Neural crest cell (in vitro differentiated cells): ENCODE measurements at places on chromosomes 13 and 19.

- DNase-seq, result no peak
Observed at GRCh38 chr13:85562282-85562681, 236.9 kb downstream of the SLITRK6 start.

DNA sequence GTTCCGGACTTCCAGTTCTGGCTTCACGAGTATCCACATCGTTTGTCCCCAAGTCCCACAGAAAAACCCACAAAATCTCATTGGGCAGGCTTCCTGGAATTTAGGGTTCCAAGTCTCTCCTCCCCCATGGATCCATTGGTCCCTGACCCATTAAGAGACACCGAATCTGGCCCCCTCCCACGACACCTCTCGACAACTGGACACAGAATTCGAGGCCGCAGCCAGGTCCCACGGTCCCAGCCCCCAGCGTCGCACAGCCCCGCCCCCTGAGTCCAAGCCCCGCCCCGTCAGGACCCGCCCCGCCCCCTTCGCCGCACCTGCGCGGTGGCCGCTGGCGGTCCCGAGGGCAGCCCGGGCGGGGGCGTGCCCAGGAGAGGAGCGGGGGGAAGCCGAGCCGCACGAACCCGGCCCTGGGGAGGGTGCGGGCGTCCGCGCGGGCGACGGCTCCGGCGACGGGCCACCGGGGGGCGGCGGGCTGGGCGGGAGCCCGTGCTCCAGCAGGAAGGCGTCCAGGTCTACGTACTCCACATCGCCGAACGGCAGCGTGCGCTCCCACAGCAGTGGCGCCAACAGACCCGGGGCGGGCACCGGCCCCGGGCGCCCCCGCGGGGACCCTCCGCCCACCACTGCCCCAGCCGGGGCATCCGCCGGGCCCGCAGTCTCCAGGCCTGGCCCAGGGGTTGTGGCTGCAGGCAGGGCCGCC lies 1.8 kb downstream of the DBP start:
- no peak for DNase-seq

- DNase-seq, result no peak
Observed at GRCh38 chr19:19261350-19262189, 11.5 kb downstream of the TM6SF2 start.

- no peak for DNase-seq
Observed at GRCh38 chr19:7670150-7670783, 1.4 kb downstream of the RETN start.

DNA sequence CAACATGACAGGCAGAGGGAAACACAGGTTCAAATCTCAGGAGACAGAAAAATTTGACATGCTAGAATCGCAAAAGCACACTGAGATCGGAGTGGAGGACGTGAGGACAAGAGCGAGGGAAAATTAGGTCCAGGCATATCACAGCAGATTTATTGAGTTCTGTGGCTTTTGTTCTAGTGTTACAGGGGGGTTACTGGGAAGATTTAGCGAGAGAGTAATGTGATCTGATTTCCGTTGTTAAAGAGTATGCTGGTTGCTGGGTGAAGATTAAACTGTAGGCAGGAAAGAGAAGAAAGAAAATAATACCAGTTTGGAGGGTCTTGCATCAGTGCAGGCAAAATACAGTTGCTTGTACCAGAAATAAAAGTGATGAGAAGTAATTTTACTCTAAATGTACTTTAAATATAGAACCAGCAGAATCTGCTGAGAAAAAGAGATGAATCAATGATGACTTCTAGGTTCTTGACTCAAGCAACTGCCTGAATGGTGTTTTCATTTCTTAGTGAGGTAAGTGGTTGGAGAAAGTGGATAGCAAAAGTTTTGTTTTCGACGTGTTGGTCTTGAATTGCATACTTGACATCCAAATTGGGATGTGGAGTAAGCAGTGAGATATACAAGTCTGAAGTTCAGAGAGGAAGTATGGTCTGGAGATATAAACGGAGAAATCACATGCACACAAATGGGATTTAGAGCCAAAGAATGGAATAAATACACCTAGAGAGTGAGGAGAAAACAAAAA lies 35.7 kb downstream of the UFM1 start:
- DNase-seq, result no peak

GRCh38 chr13:113117335-113117872 lies 5.2 kb upstream of the F10 start:
- DNase-seq, result no peak

GRCh38 chr13:21089830-21090229 lies 28.4 kb upstream of the LATS2 start:
- DNase-seq, result no peak

GRCh38 chr13:114062754-114063153 lies 69.7 kb downstream of the RASA3 start:
- no peak for DNase-seq

DNA sequence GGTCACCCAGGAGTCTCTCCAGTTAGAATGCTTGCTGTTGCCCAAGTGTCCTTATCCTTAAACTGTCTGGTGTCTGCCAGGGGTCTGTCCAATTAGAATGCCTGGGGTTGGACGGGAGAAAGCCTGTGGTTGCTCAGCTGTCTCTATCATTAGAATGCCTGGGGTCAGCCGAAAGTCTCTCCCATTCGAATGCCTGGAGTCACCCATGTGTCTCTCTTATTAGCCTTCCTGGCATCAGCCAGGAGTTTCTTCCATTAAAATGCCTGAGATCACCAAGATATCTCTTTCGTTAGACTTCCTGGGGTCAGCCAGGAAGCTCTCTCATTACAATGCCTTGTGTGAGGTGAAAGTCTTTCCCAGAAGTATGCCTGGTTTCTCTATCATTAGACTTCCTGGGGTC lies 1521.0 kb downstream of the UQCRFS1 start:
- no peak for DNase-seq

DNA sequence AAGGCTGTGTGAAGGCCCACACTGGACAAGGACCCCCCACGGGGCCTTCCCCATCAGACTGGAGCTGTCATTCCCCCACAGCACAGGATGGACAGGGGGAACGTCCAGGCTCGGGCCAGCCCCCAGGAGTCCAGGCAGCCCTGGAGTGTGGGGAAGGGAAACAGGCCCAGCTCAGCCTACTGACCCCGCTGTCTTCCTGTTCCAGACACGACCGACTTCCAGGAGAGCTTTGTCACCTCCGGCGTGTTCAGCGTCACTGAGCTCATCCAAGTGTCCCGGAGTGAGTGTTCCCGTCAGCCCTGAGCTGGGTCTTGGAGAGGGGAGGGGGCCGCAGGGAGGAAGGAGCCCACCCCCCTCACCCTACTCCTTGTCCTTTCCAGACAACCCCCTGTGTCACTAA lies 47.0 kb downstream of the SMIM24 start:
- DNase-seq, result no peak

DNA sequence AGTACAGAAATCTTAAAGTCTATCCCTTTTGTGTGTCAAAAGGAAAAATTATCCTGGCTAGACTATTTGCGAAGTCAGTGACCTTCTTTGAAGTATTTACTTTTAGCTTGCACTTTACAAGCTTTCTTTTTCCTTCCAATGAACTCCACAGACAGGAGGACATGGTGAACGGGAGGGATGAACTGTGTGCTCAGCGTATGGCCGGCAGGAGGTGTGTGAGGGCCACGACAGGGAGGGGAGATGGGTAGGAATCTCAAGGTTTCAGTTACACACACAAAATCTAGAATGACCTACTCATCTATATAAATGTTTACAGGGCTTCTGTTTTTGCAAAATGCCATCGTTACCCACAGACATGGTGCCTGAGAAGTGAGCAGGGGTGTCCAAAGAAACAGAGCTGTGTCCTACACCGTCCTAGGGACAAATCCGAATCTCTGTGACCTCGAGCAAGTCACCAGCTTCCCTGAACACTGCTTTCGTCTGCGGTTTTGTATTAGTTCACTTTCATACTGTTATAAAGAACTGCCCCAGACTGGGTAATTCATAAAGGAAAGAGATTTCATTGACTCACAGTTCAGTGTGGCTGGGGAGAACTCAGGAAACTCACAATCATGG lies 537.2 kb downstream of the LIG4 start:
- DNase-seq, result no peak

GRCh38 chr19:31693131-31693932 lies 344.1 kb upstream of the TSHZ3 start:
- no peak for DNase-seq

- no peak for DNase-seq
Observed at GRCh38 chr19:9189535-9189934, 10.8 kb downstream of the OR7D2 start.

DNA sequence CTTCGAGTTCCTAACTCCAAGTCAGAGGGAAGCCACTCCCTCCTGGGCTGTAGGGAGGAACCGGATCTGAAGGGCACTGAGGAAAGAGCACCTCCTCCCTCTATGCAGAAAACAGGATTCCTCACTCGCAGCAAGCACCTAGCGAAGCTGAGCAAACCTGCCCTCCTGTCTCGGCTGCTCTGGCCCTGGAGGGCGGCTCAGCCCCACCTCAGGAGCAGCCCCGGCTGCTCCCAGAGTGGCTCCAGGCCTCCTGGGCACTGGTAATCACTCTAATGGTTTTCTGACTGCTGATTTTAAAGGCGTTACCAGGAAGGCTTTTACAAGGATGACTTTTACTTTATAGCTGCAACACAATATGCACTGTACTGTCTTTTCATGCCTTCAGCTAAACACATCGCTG lies 312.5 kb downstream of the TEX29 start:
- DNase-seq, result no peak

DNA sequence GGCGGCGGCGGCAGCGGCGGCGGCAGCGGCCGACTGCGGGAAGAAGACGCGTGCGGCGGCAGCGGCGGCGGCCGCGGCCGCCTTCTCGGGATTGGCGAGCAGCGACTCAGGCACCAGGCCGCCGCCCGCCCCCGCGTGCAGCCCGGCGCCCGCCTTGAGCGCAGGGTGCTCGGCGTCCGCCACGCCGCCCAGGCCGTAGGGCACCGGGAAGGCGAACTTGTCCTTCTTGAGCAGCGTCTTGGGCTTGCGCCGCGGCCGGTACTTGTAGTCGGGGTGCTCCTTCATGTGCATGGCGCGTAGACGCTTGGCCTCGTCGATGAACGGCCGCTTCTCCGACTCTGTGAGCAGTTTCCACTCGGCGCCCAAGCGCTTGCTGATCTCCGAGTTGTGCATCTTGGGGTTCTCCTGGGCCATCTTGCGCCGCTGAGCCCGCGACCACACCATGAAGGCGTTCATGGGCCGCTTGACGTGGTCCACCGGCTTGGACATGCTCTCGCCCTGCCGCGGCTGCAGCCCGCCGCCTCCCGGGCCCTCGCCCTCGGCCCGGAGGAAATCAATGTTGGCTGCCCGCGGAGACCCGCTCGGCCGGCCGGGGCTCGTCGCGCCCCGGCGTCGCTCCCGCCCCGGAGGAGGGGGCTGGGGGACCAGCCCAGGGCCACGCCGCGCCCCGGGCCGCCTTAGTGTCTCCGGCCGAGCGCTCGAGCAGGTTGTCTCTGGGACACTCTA lies 621 bp downstream of the SOX21 start:
- peak; percentile 36 for DNase-seq

DNA sequence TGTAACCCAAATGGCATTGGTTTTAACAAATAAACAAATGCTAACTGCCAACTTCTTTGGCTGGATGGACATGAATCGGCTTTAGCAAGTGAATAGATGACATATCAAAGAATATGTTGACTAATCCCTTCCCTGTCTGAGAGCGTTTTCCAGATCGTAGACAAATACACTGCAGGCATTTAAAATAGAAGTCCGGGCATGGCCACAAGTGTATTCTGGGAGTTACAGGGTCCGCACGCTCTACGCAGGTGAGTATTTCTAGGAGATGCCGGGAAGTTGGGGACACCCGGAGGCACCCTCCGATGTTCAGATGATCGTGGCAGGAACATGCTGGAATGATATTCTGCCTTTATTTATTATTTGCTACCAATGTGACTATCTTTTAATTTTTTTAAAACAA lies 53.2 kb upstream of the ZNF536 start:
- no peak for DNase-seq

- no peak for DNase-seq
Observed at GRCh38 chr19:40923934-40924391, 41.9 kb upstream of the CYP2A7 start.

GRCh38 chr13:26498656-26499601 lies 58.6 kb upstream of the WASF3 start:
- DNase-seq, result no peak

- DNase-seq, result no peak
Observed at GRCh38 chr13:106284358-106284757, 251.1 kb downstream of the EFNB2 start.

GRCh38 chr19:16066611-16067104 lies 9.6 kb upstream of the TPM4 start:
- DNase-seq, result no peak

GRCh38 chr19:35063940-35064818 lies 22.7 kb downstream of the HPN start:
- no peak for DNase-seq

DNA sequence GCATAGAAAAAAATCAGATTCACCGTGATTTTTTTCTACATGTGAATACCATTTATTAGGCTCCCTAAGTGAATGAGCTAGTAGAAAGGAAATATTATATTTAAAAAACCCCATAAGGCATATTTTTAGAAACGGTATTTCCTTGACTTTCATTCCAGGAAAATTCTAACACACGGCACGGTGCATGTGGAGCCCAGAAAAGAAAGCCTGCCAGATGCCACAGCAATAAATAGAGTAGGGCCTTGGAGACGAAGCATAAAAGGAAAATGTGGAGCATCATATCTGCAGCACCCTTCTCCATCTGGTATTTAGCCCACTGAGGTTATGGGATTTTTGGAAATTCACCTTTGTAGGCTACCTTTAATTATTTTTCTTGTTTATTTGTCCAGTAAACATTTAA lies 314.4 kb downstream of the ENOX1 start:
- DNase-seq, result no peak
